ENCODE measurements at places on chromosomes 11 and 22.

DNA sequence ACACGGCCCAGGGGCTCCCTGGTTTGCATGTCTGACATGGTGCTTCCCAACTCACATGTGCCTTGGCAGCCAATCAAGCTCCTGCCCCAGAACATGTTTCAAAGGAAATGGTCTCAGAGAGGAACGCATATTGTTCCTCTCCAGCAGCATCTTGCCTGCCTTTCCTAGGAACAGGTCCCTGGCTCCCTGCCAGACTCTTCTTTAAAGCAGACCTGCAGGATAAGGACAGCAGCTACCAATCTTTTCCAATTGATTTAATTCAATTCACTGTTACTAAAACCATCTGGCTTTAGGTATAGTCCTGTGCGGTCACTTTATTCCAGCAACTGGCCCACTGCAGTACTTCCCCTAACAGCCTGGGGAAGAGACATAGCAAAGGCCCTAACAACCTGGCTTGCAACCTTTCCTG is 79.9 kb downstream of the AMBRA1 start:
- peak; percentile 70 for DNase-seq

DNA sequence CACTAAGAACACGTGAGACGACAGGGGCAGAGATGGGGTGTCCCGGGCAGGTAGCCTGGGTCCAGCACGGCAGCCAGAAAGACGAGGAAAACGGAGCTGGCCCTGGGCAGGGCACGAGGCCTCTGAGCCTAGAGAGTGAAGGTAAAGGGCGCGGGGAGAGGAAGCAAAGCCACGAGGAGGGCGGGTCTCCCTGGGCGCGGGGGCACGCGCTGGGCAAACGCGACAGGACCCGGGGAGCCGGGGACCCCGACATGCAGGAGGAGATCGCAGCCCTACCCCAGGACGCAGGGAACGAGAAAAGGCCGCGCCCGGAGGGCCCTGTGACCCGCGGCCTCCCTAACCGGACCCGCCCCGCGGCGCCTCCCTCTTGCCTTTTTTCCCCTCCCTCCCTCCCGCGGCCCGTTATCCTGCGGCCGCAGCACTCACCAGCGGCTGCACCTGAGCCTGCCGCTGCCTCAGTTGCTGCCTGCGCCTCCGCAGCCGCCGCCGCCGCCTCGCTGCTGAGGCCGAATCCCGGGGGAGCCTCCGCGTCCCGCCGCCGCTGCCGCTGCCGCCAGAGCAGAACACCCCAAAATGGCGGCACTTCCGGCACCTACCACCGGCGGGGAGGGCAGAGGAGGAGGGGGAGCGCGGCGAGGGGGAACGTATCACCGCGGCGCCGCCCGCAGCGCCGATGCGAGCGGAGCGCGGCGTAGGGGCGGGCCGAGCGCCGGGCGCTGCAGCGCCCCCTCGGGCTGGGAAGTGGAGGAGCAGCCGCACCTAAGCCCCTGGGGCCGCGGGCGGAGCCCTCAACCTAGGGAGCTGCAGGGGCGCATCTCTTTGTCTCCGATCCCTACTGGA is at the start of gene CELF1:
Gene CELF1, minus strand, starts transcription at position 567 of the 840 bp plus-strand sequence. CDS start 53,609 bp downstream, outside the sequence.
- peak; percentile 94 for DNase-seq

DNA sequence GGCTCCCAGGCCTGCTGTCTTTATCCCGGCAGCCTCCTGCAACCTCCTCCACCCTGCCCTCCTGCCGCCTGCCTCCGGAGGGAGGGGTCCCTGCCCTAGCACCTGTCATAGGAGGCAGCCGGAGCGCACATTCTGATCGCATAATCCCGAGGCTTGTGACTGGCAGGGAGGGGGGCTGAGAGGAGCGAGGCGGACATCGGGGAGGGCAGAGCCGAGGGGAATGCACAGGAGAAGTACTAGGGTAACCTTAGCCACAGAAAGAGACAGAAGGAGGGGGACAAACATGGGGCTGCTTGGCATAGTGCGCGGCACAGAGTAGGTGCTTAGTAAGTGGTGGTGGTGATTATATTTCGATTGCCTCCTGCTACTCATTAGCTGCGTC is 9.2 kb upstream of the ALX4 start:
- DNase-seq: no peak

DNA sequence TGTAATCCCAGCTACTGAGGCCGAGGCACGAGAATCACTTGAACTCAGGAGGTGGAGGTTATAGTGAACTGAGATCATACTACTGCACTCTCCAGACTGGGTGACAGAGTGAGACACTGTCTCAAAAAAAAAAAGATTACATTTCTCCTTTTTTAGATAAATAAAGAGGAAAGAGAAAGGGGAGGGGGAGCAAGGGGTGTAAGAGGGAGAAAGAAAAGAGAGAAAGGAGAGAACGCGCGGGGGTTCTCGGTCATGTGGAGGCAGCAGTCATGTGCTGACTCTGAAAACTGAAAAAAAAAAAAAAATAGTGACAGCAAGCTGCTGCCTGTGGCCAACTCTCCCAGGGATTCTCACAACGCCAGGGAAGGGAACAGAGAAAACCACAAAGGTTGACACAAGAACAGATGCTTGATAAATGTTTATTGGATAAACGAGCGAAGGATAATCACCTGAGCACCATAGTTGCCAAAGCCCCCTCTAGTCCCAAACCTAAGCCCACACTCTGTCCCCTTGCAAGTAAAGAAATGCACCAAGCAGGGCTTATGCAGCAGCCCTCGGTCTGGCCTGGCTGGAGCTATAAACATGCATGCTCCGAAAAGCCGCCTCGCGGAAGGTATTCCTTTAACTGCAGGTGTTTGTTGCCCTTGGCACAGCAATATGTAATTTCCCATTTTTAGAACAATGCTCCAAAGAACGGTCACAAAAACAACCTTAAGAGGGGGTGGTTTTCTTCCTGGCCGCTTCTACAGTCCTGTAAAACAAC is 14.5 kb downstream of the SCGB1A1 start:
- DNase-seq: peak; percentile 24

DNA sequence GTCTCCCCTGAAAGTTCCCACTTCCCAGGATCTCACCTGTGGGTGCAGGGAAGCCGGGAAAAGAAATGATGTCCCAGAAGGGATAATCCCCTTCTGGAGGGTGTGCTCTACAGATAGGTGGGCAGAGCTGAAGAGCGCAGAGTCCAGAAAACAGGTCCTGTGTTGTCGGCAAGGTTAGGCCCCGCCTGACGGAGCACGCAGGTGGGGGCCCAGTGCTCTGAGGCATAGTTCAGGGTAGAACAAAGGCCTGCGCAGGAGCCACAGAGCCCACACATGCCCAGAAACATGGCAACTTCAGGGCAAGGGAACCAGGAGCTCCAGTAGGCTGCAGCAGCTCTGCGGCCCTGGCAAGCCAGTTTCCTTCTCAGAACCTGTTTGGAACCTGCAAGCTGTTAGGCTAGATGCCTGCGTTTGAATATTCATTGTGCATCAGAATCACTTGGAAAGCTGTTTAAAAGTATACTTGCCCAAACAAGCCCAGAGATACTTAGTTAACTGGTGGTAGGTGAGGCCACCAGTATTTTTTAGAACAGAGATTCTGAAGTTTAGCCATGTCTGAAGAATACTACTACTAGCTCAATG is 386.6 kb downstream of the BUD13 start:
- no peak for DNase-seq

DNA sequence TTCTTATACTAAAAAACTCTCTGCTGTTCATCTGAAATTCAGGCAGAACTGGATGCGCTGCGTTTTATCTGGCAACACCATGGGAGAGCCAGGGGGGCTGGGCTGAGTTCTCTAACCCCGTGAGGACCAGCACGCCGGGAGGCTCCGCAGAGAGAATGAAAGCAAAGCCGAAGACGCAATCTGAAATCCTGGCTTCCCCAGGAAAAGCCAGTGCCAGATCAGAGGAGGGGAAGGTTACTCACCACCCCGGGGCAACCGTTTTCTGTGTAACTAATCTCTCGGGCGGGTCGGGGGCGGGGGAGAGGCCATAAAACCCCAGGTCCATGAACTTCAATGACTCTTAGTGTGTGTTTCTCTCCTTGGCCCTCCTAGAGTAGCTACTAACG is 99.4 kb downstream of the SHANK2 start:
- DNase-seq: no peak

Measured in NCI-H1417 (cell line).